ENCODE measurements at places on chromosomes 2 and 18.
A peak's percentile ranks its signal among the peaks of the same experiment; 100 is the strongest.

DNA sequence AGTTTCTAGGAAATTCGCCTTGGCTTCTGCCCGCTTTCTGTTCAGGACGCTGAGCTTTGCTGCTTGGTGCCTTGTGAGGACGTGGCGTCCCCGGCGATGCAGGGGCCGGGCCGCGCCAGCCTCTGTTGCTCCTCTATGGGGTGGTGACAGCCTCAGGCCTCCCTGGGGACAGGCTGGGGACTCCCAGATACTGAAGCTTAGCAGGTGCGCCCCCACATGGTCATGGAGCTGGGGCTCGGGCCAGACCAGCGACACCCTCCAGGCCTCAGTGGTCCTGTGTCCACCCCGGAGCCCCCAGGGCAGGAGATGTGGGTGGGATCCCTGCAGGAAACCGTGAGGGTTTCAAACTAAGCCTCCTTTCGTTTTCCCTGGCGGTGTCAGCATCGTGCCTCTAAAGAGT lies 29.2 kb downstream of the KCNG2 start:
- no peak for DNase-seq

GRCh38 chr2:52414561-52415295 lies 1352.9 kb upstream of the CHAC2 start:
- DNase-seq, result no peak

DNA sequence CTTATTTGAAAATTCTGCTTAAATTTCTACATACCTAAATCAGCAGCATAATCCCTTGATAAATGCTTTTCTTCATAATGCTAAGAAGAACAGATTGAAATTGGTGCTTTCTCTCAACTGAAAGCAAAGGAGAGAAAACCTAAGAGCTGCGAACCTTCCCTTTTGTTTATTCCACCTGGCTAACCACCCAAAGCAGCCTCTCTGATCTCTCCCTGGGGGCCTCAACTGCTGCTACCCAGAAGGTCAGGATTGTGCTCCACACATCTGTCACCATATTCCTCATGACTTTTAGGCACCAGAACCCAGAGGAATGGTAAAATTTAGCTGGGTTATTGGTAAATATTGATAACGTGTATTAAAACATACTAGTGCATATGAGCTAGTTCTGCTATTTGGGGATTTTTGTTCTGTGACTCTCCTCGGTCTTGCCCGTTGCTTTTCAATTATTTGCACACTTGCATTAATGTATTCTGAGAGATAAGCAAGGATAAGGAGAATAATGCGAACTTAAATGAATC lies 334.1 kb downstream of the RIT2 start:
- no peak for DNase-seq

- no peak for DNase-seq
These were observed 1038.6 kb downstream of the CBLN2 start for GRCh38 chr18:71505526-71505925.

DNA sequence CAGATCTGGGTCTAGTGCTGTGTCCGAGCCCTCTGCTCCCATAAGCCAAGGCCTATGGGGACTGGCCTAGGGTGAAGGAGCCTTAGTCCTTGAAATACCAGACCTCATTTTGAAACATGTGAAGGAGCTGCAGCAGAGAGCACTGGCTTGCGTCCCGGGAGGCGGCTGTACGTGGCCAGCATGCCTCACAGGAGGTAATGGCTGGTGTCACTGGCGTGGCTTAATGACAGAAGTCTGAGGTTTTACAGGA lies 72.7 kb upstream of the OTOS start:
- DNase-seq, result no peak

DNA sequence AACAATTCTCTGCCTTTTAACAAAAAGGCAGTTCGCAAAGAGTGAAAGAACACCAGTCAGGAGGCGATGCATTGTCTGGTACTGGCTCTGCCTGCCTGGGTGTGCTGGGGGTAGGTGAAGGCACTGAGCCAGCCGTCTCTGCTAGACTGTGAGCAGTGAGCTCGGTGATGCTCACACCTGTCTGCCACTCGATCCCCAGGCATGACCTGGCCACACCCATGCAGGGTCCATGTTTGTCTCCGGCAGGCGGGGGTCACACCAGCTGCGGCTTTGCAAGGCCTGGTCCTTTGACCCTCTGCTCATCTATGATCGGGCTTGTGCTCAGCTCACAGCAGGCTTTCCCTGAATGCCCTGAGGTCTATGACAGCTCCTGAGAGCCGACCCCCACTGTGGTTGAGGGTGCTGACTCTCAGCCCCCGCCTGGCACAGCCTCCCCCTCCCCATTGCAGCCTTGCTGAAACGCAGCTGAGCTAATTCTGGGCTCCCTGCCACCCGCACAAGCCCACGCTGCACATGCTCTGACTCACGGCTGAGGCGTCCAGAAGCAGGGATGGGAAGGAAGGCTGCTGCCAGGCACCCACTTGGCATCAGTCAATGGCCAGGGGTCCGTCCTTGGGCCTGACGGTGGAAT lies 23.7 kb downstream of the CRACDL start:
- no peak for DNase-seq

DNA sequence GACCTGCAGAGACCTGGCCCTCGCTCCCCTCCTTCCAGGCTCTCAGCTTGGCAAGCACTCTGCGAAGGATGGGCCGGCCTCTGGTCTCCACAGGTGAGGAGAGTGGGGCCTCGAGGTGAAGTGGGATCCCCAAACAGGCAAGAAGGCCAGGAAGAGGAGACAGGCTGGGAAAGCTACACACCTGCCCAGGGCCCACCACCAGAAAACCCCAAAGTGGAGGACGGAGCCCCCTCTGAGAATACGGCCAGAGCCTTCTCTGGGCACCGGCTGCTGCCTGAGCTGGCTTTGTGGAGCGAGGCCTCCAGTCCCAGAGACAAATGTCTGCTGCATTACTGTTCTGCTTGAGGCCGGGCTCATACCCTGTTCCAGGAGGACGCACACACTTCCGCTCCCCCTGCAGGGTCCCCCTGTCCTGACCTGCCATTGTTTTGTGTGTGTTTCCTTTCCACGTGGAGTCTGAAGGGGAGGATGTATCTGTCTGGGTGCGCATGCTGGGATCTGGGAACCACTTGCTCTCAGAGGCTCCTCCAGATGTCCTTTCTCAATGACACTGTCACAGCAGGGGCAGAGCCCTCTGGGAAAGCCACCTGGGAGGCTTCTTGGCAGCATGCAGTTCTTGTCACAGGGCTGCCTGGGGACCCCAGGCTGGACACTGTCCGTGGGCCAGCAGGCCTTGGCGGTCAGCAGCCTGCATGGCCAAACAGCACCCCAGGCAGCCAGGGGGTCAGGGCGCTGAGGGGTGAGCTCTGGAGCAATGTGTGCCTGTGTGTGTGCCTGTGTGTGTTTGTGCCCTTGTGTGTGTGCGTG lies 20.8 kb downstream of the KCNF1 start:
- no peak for DNase-seq

- DNase-seq, result no peak
These were observed 56.6 kb upstream of the PPM1B start for GRCh38 chr2:44112096-44112495.

DNA sequence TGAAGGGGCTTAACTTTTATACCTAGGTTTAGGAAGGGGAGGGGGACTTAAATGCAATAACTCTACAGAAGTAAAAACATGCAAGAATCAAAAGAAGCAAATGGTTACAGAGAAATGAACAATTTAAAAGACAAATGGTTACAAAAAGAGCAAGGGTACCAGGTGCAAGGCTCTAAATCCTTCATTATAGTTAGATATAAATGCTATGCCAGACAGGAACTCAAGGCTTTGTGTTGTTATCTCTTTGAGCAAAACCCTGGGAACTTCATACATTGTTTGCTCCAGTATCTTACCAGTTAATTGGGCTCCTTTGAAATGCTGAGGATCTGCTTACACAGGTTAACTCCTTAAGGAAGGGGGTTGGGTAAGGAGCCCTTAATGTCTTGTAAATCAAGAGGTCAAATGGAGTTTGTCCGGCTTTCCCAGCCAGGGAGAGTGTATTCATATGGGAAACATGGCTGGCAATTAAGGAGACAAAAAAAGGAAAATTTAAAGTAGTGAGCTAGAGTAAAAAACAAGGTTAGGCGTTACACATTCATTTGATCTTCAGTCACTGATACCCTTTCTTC lies 347.5 kb downstream of the CELF4 start:
- no peak for DNase-seq

GRCh38 chr2:221153226-221153625 lies 418.9 kb downstream of the EPHA4 start:
- DNase-seq, result no peak

- no peak for DNase-seq
These were observed 8.4 kb upstream of the HNRNPLL start for GRCh38 chr2:38610851-38611801.

DNA sequence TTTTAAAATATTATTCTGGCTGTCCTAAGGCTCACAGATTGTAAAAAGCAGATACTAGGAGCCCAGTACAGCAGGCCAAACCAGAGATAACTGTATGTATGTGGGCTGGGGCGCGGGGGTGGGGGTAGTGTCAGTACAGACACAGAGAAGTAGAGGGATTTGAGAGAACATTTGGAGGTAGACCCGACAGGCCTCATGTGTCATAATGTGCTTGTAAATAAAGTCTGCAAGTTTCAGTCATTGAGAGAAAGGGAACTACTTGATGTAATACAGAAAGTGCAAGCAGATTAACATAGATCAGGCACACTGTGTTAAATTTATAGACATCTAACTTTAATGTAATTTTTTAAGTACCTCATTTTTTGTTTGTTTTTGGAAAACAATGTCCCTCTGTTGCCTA lies 7.4 kb upstream of the POLI start:
- DNase-seq, result peak; percentile 64
